Ovary (tissue), 10 donors: ENCODE measurements at places on chromosomes 1 and 21. TPM values are rescaled to one million over a fixed set of nuclear protein-coding genes. Genes with fewer than 3 reads are reported as not detected.

The SLC1A7 gene
- total RNA-seq: not detected

DNA sequence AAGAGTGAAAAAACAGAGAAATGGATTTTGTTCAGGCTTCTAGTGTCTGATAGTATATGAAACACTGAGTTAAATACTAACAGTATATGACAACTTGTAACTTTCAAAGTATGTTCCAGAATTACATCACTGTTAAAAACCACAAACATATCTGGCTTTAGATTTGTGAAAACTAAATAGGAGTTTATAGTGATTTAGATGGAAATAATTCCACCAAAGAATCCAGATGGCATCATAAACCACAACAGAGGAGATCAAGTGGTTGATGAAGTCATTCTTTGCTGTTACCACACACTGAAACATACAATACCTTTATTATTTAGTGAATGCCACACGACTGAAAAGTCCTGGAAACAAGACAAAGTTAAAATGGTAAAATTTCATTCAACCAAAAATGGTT lies 37.2 kb downstream of the ALG14 start:
- no peaks in the 10 kb centered on the region for H3K27me3 ChIP-seq
- no peaks in the 10 kb centered on the region for H3K4me1 ChIP-seq
- H3K27ac ChIP-seq: no peak overlapping the region
- H3K4me3 ChIP-seq: no peak overlapping the region

GRCh38 chr1:204872262-204872881 lies 1.7 kb downstream of the NFASC start:
- no peak overlapping the region for H3K27ac ChIP-seq
- no peaks in the 10 kb centered on the region for H3K36me3 ChIP-seq
- H3K4me1 ChIP-seq: peaks cover 37% of the 10 kb centered on the region
- no peak for DNase-seq
- H3K27me3 ChIP-seq: no peaks in the 10 kb centered on the region
- H3K4me3 ChIP-seq: no peak overlapping the region

The CSF1 gene
- 35.3 TPM for total RNA-seq

- no peaks in the 10 kb centered on the region for H3K36me3 ChIP-seq
- DNase-seq: no peak
- H3K27ac ChIP-seq: no peak overlapping the region
- H3K27me3 ChIP-seq: no peaks in the 10 kb centered on the region
- H3K4me3 ChIP-seq: no peak overlapping the region
These were observed 27.8 kb downstream of the EXTL2 start for GRCh38 chr1:100866901-100867206.

- H3K27ac ChIP-seq: no peak overlapping the region
- no peak overlapping the region for H3K4me3 ChIP-seq
- no peak for DNase-seq
- no peaks in the 10 kb centered on the region for H3K4me1 ChIP-seq
- H3K36me3 ChIP-seq: no peaks in the 10 kb centered on the region
- no peaks in the 10 kb centered on the region for H3K27me3 ChIP-seq
These were observed 332.3 kb downstream of the COL11A1 start for GRCh38 chr1:102776071-102776470.

DNA sequence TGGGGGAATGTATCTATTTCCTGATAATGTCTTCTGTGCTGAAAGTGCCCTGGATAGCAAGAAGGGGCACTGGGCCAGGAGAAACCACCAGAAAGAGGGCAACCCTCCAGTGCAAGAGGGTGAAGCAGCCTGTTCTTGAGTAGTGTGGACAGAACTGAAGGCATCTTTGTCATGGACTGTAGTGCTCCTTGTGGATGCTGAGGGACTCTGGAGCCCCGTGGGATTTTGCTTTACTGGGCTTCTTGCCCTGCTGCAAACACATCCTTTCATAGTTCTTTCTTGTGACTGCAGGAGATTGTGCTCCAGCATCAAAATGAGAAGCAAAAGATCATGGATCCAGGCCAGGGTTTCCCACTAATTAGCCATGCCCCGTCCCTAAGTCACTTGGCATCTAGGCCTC lies 300.6 kb downstream of the ZNF326 start:
- no peaks in the 10 kb centered on the region for H3K4me1 ChIP-seq
- no peak for DNase-seq
- H3K27me3 ChIP-seq: no peaks in the 10 kb centered on the region

DNA sequence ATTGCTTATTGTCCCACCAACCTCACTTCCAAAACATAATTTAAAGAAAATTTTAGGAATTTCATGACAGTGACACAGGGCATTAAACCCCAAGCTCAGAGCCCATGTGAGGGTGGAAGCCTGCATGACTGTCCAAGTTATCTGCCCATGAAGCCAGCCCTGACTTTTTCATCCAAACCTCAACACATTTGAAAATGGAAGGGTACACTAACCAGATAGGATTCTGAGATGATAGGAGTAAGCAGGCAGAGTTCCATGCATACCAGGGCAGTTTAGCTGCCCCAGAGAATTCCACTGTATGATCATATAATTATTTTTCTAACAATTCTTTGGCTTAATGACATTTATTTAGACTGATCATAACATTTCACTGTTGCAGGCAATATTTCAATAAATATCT lies 986.0 kb downstream of the TTLL7 start:
- DNase-seq: no peak
- H3K36me3 ChIP-seq: no peaks in the 10 kb centered on the region
- H3K27ac ChIP-seq: no peak overlapping the region
- H3K4me1 ChIP-seq: no peaks in the 10 kb centered on the region
- no peak overlapping the region for H3K4me3 ChIP-seq

The CELA2B gene
- 0.46 TPM for total RNA-seq

GRCh38 chr1:54835131-54835898 lies 34.2 kb upstream of the TTC22 start:
- DNase-seq: no peak
- H3K4me1 ChIP-seq: no peaks in the 10 kb centered on the region
- no peaks in the 10 kb centered on the region for H3K36me3 ChIP-seq
- no peak overlapping the region for H3K4me3 ChIP-seq

DNA sequence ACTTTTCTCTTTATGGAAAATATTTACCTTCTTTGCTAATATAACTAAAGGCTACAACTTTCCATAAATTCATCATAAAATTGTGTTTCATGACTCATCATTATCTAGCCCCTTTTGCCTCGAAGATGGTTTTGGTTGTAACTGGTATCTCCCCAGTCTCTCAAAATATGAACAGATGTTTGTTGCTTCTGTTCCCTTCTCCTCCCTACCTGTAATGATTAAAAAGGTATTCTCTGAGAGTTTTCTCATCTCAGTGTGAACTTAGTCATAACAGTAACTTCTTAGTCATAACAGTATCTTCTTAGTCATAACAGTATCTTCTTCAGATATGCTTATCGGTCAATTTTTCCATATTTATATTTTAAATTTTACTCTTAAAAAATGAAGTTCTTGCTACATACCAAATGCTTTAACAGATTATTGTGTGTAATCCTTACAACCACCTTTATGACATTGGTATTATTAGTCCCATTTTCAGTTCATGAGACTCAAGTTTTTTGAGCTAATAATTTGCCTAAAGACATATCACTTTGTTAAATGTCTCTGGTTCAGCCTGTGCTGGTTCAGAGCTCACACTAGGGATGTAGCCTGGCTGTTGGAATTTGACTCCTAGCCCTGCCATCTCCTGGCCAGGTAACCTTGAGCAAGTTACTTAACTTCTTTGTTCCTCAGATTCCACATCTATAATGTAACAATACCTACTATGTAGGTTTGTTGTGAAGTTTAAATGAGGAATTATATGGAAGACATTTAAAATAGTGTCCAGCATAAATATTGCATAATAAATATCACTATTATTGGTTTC lies 32.6 kb downstream of the ATP1B1 start:
- H3K4me3 ChIP-seq: no peak overlapping the region
- H3K36me3 ChIP-seq: no peaks in the 10 kb centered on the region
- H3K4me1 ChIP-seq: peaks cover 3% of the 10 kb centered on the region
- DNase-seq: no peak
- no peaks in the 10 kb centered on the region for H3K27me3 ChIP-seq
- no peak overlapping the region for H3K27ac ChIP-seq

The CAMK2N1 gene
- total RNA-seq: 16.6 TPM

- no peak overlapping the region for H3K27ac ChIP-seq
- no peak for DNase-seq
- H3K27me3 ChIP-seq: no peaks in the 10 kb centered on the region
- H3K36me3 ChIP-seq: no peaks in the 10 kb centered on the region
These were observed 45.4 kb upstream of the SELENON start for GRCh38 chr1:25754470-25755181.
